ENCODE measurements at places on chromosomes 4 and X. TPM values are rescaled to one million over a fixed set of nuclear protein-coding genes. Genes with fewer than 3 reads are reported as not detected.

ADRA2C gene
- total RNA-seq = 2.2 TPM

IL1RAPL1 gene
- total RNA-seq = 0.38 TPM

RIPPLY1 gene
- not detected for total RNA-seq

BGN gene
- 115 TPM for total RNA-seq

PF4V1 gene
- not detected for total RNA-seq

UBA1 gene
- total RNA-seq = 266 TPM

CXXC4 gene
- total RNA-seq = not detected

PI4K2B gene
- 29.2 TPM for total RNA-seq

TACR3 gene
- not detected for total RNA-seq

HS3ST1 gene
- not detected for total RNA-seq

MMRN1 gene
- not detected for total RNA-seq

PAGE1 gene
- not detected for total RNA-seq

GABRB1 gene
- total RNA-seq = not detected

ASB5 gene
- total RNA-seq = not detected

AADAT gene
- 4.3 TPM for total RNA-seq

S100P gene
- total RNA-seq = not detected

ESX1 gene
- total RNA-seq = not detected

P2RY8 gene
- not detected for total RNA-seq

TLR3 gene
- 0.54 TPM for total RNA-seq

CCDC110 gene
- total RNA-seq = 0.38 TPM

CFAP299 gene
- total RNA-seq = not detected

GPR82 gene
- total RNA-seq = not detected

GPR173 gene
- total RNA-seq = 2.7 TPM

ENAM gene
- not detected for total RNA-seq

HSD17B10 gene
- 47.9 TPM for total RNA-seq

GABRQ gene
- total RNA-seq = not detected

KLHL13 gene
- 0.43 TPM for total RNA-seq

TEX13C gene
- total RNA-seq = not detected

MANBA gene
- total RNA-seq = 23.4 TPM

PDLIM3 gene
- 0.25 TPM for total RNA-seq

PASD1 gene
- not detected for total RNA-seq

NIPAL1 gene
- not detected for total RNA-seq

SRPK3 gene
- total RNA-seq = not detected

H2BW2 gene
- total RNA-seq = not detected

SPANXN4 gene
- not detected for total RNA-seq

USP26 gene
- not detected for total RNA-seq

YY2 gene
- total RNA-seq = 0.38 TPM

CENPI gene
- 11.8 TPM for total RNA-seq

PTTG2 gene
- total RNA-seq = not detected

PARM1 gene
- total RNA-seq = not detected

SPANXA2 gene
- total RNA-seq = not detected

NDNF gene
- total RNA-seq = 1.9 TPM

RNF175 gene
- total RNA-seq = not detected

PNMA6F gene
- not detected for total RNA-seq

ABCG2 gene
- total RNA-seq = 0.76 TPM

SMR3B gene
- not detected for total RNA-seq

SPON2 gene
- total RNA-seq = 3.4 TPM

ENPP6 gene
- not detected for total RNA-seq

ZDHHC15 gene
- not detected for total RNA-seq

SLC25A6 gene
- total RNA-seq = 256 TPM

FAM120C gene
- total RNA-seq = 4.5 TPM

USP17L11 gene
- total RNA-seq = not detected
